Activated gamma-delta T cell treated with anti-CD3 and anti-CD28 coated beads, Interleukin-2, amount 50 U/mL, for 16 hours (primary cell): ENCODE measurements at places on chromosomes 3 and 15.

GRCh38 chr15:80991421-80991820, 1.8 kb upstream of the MESD start:
- no peak for DNase-seq

GRCh38 chr3:184791171-184791570, 20.8 kb upstream of the VPS8 start:
- DNase-seq: no peak

GRCh38 chr15:59133929-59134427, 29.0 kb downstream of the CCNB2 start:
- DNase-seq: no peak

GRCh38 chr3:165874663-165875489, 37.7 kb upstream of the BCHE start:
- no peak for DNase-seq

DNA sequence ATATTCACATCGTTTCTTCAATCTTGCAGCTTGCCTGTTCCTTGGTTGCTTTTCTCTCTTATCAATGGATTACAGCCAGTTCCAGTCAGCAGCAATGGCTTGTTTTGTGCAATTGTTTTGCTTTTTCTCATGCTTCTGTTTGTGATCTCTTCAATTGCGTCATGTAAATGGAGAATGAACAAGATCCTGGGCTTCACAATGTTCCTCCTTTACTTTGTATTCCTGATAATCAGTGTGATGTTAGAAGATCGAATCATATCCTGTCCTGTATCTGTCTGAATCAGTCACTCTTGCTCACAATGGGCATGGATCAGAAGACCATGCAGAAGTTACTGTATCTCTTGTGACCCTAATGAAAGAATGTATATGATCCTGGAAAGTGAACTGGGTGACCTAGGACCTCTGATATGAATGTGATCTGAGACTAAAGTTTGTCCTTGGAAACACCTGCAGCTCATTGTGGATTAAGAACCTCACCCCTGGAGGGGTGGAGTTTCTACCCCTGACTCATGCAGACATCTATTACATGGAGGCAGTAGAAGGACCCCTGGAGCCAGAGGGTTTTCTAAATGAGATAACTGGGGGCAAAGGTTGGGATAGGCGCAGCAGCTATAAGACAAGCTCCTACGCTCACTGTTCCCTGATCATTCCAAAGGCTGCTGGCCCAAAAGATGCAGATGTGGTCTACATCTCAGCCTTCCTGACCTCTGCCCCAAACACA, 32.2 kb downstream of the SLC24A1 start:
- no peak for DNase-seq

DNA sequence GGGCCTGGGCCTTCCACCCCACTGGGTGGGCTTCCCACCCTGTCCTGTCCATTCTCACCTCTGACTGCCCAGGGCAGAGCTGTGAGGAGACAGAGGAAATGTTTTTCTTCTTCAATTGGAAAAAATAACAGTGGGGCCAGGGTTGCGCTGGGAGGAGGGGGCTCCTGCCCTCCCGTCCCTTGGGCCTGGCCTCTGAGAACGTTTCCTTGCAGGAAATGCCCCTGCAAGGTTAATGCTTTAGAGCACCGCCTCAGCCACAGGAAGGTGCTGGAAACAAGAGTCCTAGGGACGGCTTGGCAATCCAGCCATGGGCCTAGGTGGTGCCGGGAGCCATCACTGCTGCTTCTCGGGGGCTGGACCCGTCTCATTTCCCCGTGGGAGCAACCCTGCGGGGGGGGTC, 3.8 kb upstream of the PLXND1 start:
- DNase-seq: no peak

DNA sequence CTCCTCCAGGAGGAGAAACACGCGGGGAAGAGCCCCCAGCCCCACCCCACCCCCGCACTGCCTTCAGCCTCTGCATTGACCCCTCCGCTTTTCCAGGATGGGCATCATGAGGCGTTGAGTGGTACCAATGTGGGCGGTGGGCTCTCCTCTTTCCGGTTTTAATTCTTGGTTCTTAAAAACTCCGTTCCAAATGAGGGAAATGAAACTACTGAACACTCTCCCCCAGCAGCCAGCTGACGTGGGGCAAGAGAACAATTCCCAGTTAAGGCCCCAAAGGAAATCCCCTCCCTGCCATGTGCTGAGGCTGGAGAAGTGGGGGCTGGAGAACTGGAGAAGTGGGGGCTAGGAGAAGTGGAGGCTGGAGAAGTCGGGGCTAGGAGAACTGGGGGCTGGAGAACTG, 5.3 kb upstream of the NRROS start:
- DNase-seq: no peak

DNA sequence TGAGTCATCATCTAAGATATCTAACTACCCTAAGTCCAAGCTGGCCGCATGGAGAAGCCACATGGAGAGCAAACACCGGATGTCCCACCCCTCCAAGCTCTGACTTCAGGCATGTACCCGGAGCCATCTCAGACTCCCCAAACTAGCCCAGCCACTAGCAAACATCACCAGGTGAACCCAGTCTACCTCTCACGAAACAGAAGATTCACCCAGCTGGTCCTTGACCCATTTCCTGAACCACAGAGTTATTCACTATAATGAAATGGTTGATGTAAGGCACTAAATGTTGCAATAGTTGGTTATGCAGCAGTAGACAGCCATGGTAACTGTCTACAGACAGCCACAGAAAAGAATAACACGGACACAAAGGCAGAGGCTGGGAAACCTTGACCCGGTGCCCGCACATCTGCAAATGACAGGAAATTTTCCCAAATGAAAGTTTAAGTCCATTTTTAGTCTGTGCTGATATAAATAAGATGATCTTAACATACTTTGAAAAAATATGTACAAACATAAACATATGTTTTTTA, 265.5 kb upstream of the ATP10A start:
- DNase-seq: no peak

GRCh38 chr3:120048355-120049041, 45.7 kb downstream of the GSK3B start:
- no peak for DNase-seq
